ENCODE measurements at places on chromosomes 2 and 18. TPM values are rescaled to one million over a fixed set of nuclear protein-coding genes. Genes with fewer than 3 reads are reported as not detected.

RPIA gene
- 18.9 TPM for total RNA-seq

REG3G gene
- total RNA-seq, result not detected

INPP5D gene
- 2.8 TPM for total RNA-seq

GRCh38 chr18:43563780-43564179 is 286.5 kb upstream of the SYT4 start:
- H3K27me3 ChIP-seq, result no peaks in the 10 kb centered on the region
- no peaks in the 10 kb centered on the region for H3K4me1 ChIP-seq
- no peak for DNase-seq

DNA sequence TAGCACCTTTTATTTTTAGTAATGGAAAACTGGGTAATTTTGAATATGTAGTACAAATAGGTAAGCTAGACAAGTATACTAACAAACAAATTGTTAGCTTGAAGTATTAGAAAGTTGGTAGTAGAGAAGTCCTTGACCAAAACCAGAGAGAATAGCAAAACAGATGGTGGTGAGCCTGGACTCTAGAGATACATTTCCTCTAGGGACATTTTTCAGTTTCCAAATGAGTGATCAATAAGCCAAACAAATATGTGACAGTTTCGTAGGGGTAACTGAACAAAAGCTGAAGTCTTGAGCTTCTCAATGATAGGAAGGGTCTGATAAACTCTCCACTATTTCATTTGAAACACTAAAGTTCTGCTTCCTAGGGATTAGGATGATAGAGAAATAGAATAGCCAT is 692.0 kb upstream of the FAM98A start:
- no peaks in the 10 kb centered on the region for H3K36me3 ChIP-seq
- H3K4me1 ChIP-seq, result no peaks in the 10 kb centered on the region
- H3K27ac ChIP-seq, result no peak overlapping the region
- H3K4me3 ChIP-seq, result no peak overlapping the region

DNA sequence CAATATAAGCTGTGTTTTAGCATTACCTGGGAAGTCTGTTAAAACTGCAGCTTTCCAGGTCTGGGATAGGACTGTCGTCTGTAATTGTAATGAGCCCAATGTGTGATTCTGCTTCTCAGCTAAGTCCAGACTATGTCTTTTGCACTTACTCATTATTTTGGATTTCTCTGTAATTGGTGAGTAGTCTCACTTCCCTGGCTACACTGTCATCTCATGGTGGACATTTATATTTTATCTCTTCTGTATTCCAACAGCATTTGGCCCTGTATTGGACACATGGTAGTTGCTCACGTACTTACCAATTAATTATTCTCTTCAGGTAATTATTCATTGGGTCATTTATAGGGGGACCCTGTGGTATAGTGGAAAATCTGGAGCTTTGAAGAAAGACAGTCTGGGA is 28.0 kb downstream of the LHCGR start:
- H3K36me3 ChIP-seq, result no peaks in the 10 kb centered on the region
- no peaks in the 10 kb centered on the region for H3K4me1 ChIP-seq
- no peak overlapping the region for H3K27ac ChIP-seq
- no peak overlapping the region for H3K4me3 ChIP-seq
- DNase-seq, result no peak
- H3K27me3 ChIP-seq, result no peaks in the 10 kb centered on the region

DNA sequence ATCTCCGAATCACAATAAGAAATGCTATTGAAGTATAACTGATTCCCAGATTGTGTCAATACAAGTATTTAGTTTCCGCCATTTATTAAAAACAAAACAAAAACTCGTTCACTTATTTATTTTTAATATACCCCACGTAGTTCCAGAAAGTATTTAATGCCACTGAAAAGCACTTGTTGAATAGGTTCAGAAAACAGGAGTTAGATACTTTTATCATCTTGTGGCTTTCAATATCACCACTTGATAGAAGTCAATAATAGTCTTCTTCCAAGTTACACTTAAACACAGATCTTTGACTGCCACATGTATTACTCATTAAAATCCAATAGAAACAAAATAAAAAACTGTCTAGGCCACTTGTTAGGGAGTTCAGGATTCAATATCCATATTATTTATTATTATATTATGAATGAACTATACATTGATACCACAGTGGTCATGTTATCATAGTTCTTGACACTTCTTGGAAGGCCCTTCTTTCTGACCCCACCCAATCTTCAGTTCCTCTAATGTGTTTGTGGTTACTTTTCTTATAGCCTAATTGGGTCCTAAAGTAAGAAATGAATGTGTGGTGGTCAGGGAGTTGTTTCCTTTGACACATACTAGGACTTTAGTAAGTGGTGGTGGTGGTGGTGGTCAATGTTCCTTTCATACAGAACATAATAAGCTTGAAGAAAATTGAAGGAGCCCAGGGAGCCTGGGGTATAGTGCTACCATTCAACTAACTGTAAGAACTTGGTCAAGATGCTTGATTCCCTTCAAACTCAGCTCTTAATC is 221.3 kb upstream of the ITGA4 start:
- no peak for DNase-seq
- H3K36me3 ChIP-seq, result no peaks in the 10 kb centered on the region
- H3K4me1 ChIP-seq, result no peaks in the 10 kb centered on the region
- H3K27me3 ChIP-seq, result no peaks in the 10 kb centered on the region
- no peak overlapping the region for H3K4me3 ChIP-seq

- H3K36me3 ChIP-seq, result peaks cover 6% of the 10 kb centered on the region
- no peak for DNase-seq
- H3K4me1 ChIP-seq, result peaks cover 43% of the 10 kb centered on the region
- peak overlapping the region; percentile 2 for H3K27ac ChIP-seq
- no peaks in the 10 kb centered on the region for H3K27me3 ChIP-seq
Observed at GRCh38 chr2:230746213-230746612, 33.6 kb downstream of the CAB39 start.

DNA sequence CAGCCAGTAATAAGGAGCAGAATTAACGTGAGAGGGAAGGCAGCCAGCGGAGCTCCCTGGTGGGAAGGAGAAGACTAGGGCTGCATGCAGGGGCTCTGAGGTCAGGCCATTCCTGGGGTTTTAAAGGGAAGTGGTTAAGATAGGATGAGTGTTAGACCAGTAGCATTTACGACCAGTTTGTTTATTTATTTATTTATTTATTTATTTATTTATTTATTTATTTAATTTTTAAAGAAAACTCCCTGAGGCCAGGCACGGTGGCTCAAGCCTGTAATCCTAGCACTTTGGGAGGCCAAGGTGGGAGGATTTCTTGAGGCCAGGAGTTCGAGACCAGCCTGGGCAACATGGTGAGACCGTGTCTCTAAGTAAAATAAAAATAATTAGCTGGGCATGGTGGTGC is 152.8 kb downstream of the FHOD3 start:
- H3K36me3 ChIP-seq, result no peaks in the 10 kb centered on the region
- no peak overlapping the region for H3K27ac ChIP-seq
- DNase-seq, result no peak
- peaks cover 8% of the 10 kb centered on the region for H3K4me1 ChIP-seq
- no peaks in the 10 kb centered on the region for H3K27me3 ChIP-seq
- H3K4me3 ChIP-seq, result no peak overlapping the region

DNA sequence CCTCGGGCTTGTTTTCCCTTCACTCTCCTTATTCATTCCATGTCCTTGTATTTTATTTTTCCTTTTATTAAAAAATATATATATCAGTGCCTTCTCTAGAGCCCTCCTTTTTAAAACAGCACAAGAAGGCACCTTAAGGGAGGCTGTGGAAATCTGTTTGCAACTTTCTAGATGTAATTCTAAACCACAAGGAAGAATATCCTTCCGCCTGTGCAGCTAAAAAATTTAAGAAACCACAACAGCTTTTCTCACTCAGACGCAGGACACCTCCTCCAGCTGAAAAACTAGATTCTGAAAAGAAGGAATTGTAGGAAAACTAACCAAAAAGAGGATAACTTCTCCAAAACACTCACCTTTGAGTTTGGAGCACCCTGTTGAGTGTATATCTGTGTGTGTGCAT is 142.2 kb downstream of the BCL11A start:
- peaks cover 4% of the 10 kb centered on the region for H3K4me1 ChIP-seq
- DNase-seq, result no peak
- H3K27ac ChIP-seq, result no peak overlapping the region
- H3K4me3 ChIP-seq, result no peak overlapping the region

DNA sequence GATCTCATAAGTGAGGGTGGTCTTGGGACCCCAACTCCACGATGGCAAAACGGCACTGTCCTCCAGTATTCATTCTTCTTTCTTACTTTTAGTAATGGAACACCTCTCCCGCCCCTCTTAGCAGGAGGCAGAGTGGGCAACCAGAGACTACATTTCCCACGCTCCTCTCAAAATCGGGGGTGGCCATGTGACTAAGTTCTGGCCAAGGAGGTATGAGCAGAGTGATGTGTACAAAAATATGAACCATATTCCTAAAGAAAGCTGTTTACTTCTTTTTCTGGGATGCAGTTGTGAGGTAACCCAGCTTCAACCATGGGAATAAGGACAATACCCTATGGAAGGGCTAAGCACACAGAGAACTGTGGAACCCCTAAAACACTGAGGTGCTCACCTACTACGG is 12.8 kb downstream of the REV1 start:
- no peaks in the 10 kb centered on the region for H3K36me3 ChIP-seq
- H3K4me3 ChIP-seq, result no peak overlapping the region
- H3K27me3 ChIP-seq, result no peaks in the 10 kb centered on the region
- no peak overlapping the region for H3K27ac ChIP-seq
- H3K4me1 ChIP-seq, result peaks cover 51% of the 10 kb centered on the region

GRCh38 chr2:192459422-192459821 is 264.7 kb upstream of the TMEFF2 start:
- no peaks in the 10 kb centered on the region for H3K36me3 ChIP-seq
- no peak overlapping the region for H3K4me3 ChIP-seq
- H3K27ac ChIP-seq, result no peak overlapping the region
- no peak for DNase-seq
- H3K4me1 ChIP-seq, result no peaks in the 10 kb centered on the region
- H3K27me3 ChIP-seq, result no peaks in the 10 kb centered on the region

DNA sequence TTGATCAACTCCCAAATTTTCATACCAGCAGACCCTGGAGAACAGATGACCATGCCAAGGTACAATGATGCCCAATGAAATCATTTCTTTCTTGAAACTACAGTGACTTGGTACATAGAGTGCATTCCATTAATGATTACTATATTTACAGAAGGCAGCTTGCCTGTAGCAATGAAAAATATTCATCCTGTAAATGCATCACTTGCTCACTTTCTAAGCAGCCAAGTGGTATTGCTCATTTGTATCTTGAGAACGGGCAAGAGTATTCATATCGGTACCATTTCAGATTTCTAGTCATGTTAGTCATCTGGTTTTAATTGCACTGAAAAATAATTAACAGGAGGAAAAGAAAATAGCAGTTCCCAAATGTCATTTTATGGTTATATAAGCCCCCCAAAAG is 59.6 kb downstream of the VIL1 start:
- no peak overlapping the region for H3K4me3 ChIP-seq
- no peaks in the 10 kb centered on the region for H3K27me3 ChIP-seq
- DNase-seq, result no peak
- H3K4me1 ChIP-seq, result no peaks in the 10 kb centered on the region
- no peak overlapping the region for H3K27ac ChIP-seq
